ENCODE measurements at places on chromosomes 1 and 21.

DNA sequence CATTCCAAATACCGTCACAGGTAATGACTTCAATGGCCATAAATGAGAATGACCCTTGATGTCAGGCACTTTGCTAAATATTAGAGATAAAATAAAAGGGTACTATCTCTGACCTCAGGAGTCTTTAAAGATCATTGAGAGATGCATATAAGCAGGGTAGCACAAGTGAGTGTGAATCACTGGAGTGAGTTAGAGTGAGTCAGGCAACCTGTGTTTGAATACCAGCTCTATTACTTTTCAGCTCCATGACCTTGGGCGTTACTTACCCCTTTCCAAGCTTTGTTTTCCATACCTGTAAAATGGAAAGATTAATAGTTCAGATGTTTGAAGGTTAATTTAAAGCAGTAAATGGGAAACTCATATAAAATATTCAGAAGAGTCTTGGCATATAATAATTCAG lies 1058.0 kb upstream of the ADGRL4 start:
- DNase-seq: peak; percentile 57

GRCh38 chr1:209621741-209622655 lies 30.2 kb downstream of the LAMB3 start:
- DNase-seq: no peak

- DNase-seq: peak; percentile 71
These were observed 600.5 kb downstream of the USP25 start for GRCh38 chr21:16330082-16330907.

GRCh38 chr1:214335567-214335966 lies 54.6 kb downstream of the SMYD2 start:
- DNase-seq: no peak

GRCh38 chr1:244106837-244107493 lies 55.9 kb downstream of the ZBTB18 start:
- DNase-seq: peak; percentile 5

DNA sequence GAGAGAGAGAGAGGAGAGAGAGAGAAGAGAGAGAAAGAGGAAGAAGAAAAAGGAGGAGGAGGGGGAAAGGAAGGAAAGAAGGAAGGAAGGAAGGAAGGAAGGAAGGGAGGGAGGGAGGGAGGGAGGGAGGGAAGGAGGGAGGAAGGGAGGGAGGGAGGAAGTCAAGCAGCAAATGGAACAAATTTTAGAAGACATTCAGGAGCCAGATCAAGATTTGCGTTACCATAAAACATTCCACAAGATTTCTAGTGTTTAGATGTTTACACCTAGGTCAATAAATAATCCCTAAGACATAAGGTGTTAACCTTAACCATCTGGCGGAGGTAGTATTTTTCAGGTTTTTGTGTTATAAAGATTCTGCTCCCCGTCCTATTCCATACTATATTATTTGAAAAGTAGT lies 1320.1 kb upstream of the PRMT6 start:
- DNase-seq: no peak

DNA sequence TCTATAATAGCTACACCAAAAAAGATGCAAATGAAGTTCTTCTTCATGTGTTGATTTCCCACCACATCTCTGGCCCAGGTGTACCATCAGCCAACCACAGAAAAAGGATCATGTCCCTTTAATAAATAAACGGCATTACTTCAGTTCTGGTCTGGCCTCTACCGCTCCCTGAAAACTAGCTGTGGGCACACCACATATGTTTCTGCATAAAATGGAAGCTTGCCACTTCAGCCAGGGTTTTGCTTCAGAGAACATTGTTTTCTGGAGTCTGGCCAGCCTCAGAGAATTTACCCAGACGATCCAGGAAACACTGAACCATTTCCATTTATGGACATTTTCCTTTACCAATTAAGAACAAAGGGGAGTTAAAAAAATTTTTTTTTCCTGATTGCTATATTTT lies 5.8 kb upstream of the LAMC2 start:
- peak; percentile 95 for DNase-seq

- peak; percentile 95 for DNase-seq
These were observed 969.0 kb downstream of the TTLL7 start for GRCh38 chr1:83029916-83030315.

- no peak for DNase-seq
These were observed 3.1 kb upstream of the DDR2 start for GRCh38 chr1:162629077-162629627.

- DNase-seq: no peak
These were observed 489.7 kb downstream of the NPHP4 start for GRCh38 chr1:5502311-5503194.

GRCh38 chr1:7526867-7527732 lies 244.0 kb upstream of the VAMP3 start:
- DNase-seq: no peak

All from fibroblast of lung (primary cell).